ENCODE measurements at places on chromosomes 1 and 21. TPM values are rescaled to one million over a fixed set of nuclear protein-coding genes. Genes with fewer than 3 reads are reported as not detected.

The INSRR gene
- not detected for total RNA-seq

The SLC2A5 gene
- 0.87 TPM for total RNA-seq

The SSR2 gene
- 566 TPM for total RNA-seq

The G0S2 gene
- total RNA-seq = 0.43 TPM

The WNT3A gene
- not detected for total RNA-seq

The HECTD3 gene
- 36.7 TPM for total RNA-seq

The TDRD10 gene
- not detected for total RNA-seq

The CFHR1 gene
- not detected for total RNA-seq

The SUSD4 gene
- total RNA-seq = not detected

The C1orf74 gene
- 4.7 TPM for total RNA-seq

The BSND gene
- not detected for total RNA-seq

The CD1B gene
- total RNA-seq = not detected

The KCNJ15 gene
- 88.5 TPM for total RNA-seq

The HS2ST1 gene
- 17.1 TPM for total RNA-seq

The SPRR2A gene
- total RNA-seq = not detected

The HFM1 gene
- 1.2 TPM for total RNA-seq

The CFHR5 gene
- not detected for total RNA-seq

The KCNE2 gene
- not detected for total RNA-seq

The AMIGO1 gene
- 0.79 TPM for total RNA-seq

The CNR2 gene
- not detected for total RNA-seq

Measured in placental epithelial cell (primary cell).